HT1080 (cell line): ENCODE measurements at places on chromosomes 13 and 19.
A peak's percentile ranks its signal among the peaks of the same experiment; 100 is the strongest.

DNA sequence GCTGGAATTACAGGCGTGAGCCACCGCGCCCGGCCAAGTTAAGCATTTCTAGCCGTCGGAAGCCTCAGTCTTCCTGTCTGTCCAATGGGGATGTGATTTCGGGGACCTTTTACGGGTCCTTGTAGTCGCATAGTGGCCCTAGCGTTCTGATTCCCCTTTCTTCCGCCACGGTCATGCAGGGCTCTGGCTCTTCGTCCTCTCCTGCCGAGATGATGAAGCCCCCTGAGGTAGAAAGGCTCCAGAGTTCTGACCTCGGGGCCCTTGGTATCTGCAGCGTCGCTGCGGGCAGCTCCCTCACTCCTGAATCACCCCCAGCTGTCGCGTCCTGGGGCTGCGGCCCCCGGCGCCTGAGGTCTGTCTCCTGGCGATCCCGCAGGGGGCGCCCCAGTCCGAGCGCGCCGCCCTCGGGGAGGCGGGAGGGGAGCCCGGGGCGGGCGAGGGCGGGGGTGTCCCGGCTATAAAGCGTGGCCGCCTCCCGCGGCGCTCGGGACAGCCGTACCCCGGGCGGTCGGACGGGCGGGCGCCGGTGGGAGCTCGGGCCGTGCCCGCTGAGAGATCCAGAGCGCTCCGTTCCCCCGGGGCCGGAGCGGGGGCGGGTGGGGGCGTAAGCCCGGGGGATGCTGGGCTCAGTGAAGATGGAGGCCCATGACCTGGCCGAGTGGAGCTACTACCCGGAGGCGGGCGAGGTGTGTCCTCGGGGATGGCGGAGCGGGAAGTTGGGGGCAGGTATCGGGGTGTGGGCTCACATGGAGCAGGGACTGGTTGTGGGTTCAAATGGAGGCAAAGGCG lies at the start of gene FOXA3:
Gene FOXA3, plus strand, starts transcription at position 487 of the 789 bp plus-strand sequence. Its CDS starts 131 bp downstream, at position 618.
- DNase-seq = peak; percentile 58

GRCh38 chr13:46914341-46914740 lies 17.5 kb upstream of the HTR2A start:
- peak; percentile 13 for DNase-seq

DNA sequence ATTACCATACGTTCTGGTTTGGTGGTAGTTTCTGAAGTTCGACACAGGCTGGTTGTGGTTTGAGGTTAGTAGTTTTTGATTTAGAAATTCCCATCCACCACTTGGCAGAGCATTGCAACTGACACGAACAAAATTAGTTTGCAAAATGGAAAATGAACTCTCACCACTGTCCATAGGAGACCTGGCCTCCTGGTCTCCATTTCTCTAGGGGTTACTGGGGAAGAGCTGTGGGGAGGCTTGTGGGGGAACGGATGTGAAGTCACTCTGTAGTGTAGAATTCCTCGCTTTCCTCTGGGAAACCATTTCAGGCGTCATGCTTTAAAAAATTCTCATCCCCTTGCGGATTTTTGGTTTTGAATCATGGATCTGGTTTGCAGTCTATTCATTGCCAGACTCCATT lies 321.5 kb upstream of the MAB21L1 start:
- no peak for DNase-seq

GRCh38 chr13:94617389-94618000 lies 15.8 kb downstream of the GPR180 start:
- DNase-seq = no peak

DNA sequence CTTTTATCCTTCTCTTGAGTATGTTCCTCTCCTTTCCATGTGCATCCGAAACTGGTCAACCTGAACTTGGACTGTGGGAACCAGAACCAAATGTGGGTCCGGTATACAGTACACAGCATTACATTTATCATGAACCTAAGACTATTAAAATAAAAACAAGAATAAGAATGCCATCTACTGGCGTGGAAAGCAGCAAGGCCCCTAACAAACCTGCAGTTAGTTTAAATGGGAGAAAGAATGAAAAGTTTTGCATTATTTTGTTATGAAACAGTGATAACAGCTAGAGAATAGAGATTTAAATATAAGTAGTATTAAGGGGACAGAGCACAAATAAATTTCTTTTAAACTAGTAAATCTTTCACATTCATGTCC lies 159.5 kb downstream of the RBM26 start:
- no peak for DNase-seq

- peak; percentile 38 for DNase-seq
Measured at GRCh38 chr19:9498183-9498902, at the start of gene ZNF560. ZNF560 (minus strand) TSS chr19:9498616; CDS start chr19:9475313, 23,303 bp downstream.

DNA sequence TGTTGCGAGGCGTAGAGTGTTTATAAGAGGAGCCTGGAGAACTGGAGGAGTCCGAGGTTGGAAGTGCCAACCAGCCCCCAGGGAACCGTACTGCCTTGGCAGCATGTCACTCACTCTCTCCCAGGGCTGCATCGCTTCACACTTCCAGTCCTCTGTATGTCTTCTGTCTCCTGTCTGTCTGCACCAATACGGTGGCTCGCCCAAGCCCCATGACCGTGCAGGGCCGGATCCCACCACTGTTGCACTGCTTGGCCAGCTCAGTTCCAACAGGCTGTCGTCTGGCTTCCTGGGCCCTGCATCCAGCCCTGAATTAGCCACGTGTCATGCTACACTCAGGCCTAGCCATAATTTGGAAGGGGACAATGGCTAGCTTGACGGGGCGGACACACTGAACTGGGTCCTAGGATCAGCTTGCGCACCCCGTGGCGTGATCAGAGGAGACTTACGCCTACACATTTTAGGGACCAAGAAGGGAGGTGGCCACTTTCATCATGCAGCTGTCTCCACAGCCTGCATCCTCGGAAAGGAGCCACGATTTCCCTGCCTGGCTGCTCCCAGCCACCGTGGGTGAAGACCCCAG lies 147.1 kb downstream of the URI1 start:
- no peak for DNase-seq

- DNase-seq = peak; percentile 24
Measured at GRCh38 chr13:92896842-92897241, 329.8 kb upstream of the GPC6 start.

- DNase-seq = no peak
Measured at GRCh38 chr13:46053162-46054012, 841 bp upstream of the ZC3H13 start.

DNA sequence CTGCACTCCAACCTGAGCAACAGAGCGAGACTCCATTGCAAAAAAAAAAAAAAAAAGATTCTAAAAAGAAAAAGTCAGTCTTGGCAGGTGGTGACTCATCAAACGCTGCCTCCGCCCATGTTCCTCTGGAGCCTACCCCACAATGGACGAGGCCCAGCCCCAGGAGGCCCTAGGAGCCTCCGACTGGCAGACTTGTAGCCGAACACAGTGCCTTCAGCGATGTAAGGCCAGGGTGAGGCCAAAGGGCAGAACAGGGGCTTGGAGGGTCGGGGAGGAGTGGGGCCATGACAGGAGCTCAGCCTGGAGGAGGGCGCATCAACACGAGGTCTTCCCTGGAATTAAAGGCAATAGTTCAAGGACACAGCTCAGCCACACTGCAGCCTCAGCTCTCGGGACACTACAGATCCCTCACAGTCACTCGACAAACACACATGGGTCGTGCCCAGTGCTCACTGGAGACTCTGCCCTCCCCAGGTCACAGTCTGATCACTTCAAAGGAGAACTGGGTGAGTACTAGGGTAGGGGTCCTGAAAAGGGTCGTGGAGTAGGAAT lies 5.1 kb downstream of the USE1 start:
- DNase-seq = peak; percentile 78

DNA sequence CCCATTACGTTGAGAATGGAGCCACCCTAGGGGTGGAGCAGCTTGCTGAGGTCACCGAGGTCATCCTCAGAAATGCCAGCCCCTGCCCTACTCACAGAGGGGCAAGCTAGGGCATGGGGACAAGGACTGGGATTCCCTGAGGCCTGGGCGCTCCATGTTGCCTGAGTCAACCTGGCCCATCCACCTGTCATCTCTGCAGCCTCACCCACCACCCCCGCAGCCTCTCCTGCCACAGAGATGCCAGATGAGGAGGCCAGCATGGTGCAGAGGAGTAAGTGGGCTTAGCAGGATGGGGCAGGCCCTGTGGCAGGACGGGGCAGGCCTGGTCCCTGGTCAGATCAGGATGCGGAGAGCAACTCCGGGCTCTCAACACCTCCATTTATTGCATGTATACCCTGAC lies 9.5 kb downstream of the NKPD1 start:
- no peak for DNase-seq

GRCh38 chr13:30119476-30119875 lies 187.9 kb downstream of the KATNAL1 start:
- DNase-seq = peak; percentile 59

DNA sequence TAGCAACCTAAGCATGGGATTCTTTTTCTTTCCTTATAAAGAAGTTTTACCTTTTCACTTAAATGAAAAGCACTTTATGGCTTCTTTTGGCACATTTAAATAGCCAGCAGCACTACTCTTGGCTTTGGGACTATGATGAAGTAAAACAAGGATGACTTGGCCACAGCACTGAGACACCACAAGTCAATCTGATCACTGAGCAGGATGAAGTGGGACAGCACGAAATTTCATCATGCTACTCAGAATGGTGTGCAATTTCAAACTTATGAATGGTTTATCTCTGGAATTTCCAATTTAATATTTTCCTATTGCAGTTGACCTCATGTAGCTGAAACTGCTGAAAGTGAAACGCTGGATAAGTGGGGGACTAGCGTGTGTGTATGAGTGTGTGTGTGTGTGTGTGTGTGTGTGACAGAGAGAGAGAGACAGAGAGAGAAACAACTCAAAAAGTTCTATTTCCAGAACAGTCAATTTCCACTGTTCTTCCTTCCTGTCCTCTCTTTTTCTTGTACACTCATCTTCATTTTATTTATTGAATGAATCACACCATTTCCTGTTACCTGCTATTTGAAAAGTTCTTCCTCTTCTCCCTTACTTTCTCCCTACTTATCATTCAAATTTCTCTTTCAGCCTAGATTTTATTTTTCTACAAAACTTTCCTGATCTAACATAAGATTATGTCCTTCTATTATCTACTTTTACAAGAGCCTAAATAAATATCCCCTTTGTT lies 414.2 kb upstream of the MIR17HG start:
- peak; percentile 68 for DNase-seq

- DNase-seq = no peak
Measured at GRCh38 chr19:7988307-7988706, 17.1 kb downstream of the ELAVL1 start.

DNA sequence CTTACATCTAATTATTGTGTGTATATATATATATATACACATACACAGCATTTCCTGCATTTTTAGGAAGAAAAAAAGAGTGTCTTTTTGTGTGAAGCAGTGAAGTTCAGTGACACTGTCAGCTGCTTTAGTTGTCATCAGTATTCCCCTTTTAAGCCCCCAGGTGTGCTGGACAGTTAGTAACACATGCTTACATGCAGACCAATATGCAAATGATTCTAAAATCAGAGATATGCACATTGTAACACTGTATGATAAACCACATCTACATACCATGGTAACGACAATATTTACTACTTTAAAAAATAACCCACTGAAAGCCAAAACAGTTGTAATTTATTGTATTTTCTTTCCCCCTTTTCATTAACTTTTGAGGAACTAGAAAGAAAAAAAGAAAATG lies 16.8 kb downstream of the LHFPL6 start:
- DNase-seq = no peak

DNA sequence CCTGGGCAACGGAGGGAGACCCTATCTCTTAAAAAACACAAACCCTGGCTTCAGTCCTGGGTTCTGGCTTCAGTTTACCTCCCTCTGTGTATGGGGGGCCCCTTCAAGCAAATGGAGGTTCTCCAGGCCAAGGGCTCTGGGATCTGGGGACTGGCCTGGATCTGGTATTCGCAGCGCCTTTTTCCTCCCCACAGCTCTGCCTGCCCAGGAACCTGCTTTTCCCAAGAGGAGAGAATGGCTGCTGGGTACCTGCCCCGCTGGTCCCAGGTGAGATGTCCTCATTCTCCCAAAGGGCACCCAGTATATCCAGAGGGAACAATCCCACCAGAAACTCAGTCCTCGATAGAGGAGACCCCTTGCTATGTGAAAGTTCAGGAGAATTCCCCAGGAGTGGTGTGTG lies 3.2 kb downstream of the ZNF554 start:
- no peak for DNase-seq

DNA sequence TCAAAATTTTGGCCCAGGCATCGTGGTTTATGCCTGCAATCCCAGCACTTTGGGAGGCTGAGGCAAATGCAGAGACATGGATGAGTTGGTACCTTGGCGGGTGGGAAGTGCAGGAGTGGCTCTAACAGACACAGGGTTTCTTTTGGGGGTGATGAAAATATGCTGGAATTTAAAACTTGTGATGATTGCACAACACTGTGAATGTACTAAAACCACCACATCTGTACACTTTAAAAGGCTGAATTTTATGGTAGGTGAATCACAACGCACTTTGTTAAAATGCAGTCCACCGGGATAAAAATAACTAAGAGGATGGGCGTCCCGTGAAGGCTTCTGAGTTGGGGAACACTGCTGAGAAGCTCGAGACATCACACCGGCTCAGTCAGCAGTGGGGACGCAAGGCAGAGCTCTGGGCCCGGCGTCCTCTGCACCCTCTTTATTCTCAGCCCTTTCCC lies 47.1 kb downstream of the MLLT1 start:
- peak; percentile 77 for DNase-seq

DNA sequence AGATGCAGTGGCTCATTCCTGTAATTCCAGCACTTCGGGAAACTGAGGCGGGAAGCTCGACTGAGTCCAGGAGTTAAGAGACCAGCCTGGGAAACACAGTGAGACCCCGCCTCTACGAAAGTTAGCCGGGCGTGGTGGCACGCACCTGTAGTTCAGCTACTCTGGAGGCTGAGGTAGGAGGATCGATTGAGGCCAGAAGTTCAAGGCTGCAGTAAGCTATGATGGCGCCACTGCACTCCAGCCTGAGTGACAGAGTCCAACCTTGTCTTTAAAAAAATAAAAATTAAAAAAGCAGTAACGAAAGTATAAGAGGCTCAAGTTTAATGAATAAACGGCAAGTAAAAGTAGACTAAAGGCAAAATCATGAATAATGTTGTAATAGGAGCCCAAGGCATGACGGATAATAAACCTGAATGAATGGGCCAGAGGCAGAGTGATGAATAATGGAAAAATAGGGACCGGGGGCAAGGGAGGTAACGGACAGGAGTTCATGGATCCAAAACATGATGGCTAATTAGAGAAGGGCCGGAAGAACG lies 1.2 kb upstream of the TOMM40 start:
- no peak for DNase-seq

DNA sequence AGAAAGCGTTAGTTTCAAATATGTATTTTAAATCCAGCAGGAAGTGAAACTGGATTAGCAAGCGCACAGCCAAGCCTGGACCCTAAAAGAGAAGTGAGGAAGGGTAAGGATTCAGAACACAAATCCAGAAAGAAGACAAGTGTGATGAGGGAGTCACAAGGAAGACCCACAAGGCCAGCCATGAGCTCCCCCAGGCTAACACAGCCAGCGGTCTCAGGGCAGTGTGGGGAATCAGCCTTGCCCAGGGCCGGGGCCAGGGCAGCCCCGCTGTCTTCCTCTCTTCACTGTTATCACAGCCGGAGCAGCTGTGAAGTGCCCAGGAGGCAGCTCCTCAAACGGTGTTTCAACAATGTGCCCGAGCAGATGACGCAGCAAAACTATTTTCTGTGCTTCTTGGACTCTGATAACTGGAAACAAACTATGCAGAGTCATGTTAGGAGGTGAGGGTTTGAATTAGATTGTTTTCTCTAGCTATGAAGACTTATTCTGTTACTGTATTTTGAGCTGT lies 12.2 kb upstream of the CDC16 start:
- no peak for DNase-seq

- no peak for DNase-seq
Measured at GRCh38 chr13:79765331-79765730, 284.4 kb downstream of the NDFIP2 start.

- no peak for DNase-seq
Measured at GRCh38 chr19:7260161-7260560, 34.1 kb downstream of the INSR start.

- no peak for DNase-seq
Measured at GRCh38 chr19:990119-990571, 6.0 kb downstream of the WDR18 start.

- DNase-seq = no peak
Measured at GRCh38 chr13:102558029-102558428, 38.8 kb upstream of the TPP2 start.
